ENCODE measurements at places on chromosomes 12 and 14.

DNA sequence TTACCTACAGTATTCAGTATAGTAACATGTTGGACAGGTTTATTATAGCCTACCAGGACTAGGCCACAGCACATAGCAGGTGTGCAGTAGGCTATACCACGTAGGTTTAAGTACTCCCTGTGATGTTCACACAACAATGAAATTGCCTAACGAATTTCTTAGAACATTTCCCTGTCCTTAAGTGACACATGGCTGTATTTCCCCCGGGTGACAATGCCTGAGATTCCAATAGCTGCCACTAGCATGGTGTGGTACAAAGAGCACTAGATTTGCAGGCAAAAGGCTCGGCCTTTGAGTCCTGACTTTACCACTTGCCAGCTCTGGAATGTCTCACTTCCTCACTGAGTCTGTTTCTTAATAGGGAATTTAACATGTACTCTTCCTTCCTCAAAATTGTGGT is 19.7 kb downstream of the PTPN21 start:
- no peak for DNase-seq

- DNase-seq: no peak
These were observed 453.7 kb downstream of the VRK1 start for GRCh38 chr14:97250931-97251330.

DNA sequence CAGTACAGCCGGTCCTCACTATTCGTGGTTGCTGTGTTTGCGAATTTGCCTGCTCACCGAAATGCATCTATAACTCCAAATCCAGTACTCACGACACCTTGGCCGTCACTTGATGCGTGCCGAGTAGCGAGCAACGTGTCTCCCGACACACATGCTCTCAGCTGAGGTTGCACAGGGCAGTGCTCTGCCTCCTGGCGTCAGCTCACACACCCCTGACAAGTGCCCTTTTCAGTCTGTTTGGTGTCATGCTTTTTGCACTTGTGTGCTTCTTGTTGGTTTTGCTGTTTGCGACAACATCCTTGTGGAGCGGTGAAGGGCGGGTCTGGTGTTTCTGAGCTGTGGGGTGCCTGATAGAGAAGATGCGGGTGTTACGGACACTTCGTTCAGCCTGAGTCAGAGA is 110.4 kb upstream of the RFLNA start:
- no peak for DNase-seq

- peak; percentile 52 for DNase-seq
These were observed 57.3 kb downstream of the FLRT2 start for GRCh38 chr14:85587151-85587711.

DNA sequence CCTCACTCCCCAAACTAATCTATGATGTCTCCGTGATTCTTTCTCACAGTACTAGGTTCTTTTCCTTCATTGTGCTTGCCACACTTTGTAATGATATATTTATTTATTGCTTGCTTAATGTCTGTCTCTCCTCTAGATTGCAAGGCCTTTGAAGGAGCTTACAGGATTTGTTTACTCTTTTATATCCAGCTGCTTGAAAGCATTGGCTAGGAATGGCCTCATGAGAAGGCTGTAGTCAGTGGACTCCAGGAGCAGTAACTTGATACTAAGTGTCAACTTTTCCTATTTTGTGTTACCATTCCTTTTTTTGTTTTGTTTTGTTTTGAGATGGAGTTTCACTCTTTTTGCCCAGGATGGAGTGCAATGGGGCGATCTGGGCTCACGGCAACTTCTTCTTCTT is 7.3 kb upstream of the FAM234B start:
- no peak for DNase-seq

DNA sequence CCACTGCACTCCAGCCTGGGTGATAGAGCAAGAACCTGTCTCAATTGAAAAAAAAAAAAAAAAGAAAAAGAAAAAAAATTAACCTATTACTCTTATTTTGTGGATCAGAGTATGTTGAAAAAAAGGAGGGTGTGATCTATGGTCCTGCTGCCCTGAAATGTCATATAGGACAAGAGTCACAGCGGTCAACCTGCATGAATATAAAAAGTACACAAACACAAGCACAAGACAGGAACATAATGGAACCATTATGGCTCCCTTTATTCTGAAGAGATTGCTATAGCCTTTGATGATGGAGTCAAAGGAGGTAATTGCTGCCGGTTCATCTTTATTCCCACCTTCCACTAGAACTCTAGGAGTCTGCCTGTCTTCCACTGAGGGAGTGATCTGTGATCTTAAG is 96.9 kb downstream of the NTN4 start:
- DNase-seq: no peak

GRCh38 chr12:6914246-6914946 is at the start of gene ENO2:
ENO2 (plus strand) TSS chr12:6914580; CDS start chr12:6915833, 1,253 bp downstream.
- peak; percentile 93 for DNase-seq

DNA sequence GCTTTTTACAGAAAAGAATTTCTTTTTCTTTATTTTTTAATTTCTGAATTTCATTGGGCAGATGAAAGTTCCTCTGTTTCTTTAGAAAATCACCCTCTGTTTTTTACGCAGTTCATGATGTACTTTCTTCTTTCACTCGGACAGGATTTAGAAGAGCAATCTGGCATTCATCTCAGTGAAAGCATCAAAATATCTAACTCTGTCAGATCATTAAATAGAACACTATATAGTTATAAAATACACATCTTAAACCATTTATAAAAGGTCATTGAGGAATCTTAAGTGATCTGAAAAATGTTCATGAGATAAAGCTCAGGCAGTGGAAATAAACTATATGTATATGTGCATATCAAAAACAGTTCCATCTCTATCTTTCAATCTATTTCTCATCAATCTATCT is 3.9 kb downstream of the IFNG-AS1 start:
- no peak for DNase-seq

DNA sequence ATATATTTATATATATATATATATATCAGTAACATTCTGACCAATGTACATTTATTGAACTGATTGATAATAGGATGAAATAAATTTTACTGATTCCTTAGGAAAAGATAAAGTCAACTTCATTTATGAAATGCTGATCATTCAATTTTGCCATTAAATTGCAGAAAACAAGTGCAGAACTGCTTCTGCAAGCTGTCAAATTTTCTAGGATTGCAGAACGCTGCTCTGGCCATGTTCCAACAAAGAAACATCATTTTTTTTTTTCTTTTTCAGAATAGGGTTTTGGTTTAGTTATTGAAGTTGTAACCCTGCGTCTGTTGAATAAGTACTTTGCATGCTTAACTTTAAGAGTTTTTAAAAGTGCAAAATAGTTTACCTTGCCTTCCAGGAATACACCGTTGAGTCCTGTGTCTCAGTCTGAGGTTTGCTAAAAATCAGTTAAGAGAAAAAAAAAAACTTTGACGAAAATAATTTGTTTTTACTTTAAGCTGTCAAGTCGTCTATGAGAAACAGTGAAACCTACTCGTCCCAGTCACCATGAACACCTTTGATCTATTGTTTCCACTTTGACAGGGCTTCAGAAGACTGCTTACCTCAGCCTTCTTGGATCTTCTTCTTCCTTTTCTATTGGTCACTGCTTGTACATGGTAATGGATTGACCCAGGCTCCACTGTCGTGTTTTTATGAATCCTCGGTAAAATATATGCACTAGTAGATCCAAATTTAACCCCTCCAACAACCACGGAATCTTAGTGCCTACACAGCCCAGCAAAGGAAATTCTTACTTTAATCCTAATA is at the start of gene KERA:
KERA (minus strand) TSS at position 657 of the 798 bp plus-strand sequence. CDS start 1,743 bp downstream, outside the sequence.
- no peak for DNase-seq

DNA sequence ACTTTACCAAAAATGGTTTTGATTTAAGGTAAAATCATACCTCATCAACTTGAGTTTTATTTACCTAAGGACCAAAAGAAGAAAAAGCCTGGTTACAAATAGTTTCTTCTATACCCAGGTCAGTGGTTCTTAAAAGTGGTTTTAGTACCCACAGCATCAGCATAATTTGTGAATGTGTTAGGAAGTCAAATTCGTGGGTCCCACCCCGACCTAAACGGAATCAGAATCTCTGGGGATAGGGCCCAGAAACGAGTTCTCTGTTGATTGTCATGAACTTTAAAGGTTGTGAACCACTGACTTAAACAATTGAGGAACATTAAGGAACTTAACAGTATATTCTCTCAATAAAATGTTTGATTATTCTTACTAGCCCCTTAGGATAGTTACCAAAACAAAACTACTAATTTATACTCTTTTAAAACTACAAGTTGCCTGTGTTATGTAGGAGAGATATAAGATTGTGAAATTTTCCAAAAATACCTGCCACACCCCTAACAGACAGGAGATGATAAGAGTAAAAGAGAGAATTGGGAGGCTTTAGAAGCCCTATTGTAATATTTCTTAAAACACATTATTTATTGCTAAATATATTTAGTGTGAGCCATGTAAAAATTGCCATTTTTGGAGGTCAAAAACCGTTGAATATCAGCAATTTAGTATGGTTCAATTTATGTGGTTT is 669 bp upstream of the SLC25A21 start:
- DNase-seq: no peak

GRCh38 chr12:57806677-57807076 is 11.9 kb downstream of the AVIL start:
- DNase-seq: no peak

- no peak for DNase-seq
These were observed 30.7 kb upstream of the SLC17A8 start for GRCh38 chr12:100326208-100326607.

DNA sequence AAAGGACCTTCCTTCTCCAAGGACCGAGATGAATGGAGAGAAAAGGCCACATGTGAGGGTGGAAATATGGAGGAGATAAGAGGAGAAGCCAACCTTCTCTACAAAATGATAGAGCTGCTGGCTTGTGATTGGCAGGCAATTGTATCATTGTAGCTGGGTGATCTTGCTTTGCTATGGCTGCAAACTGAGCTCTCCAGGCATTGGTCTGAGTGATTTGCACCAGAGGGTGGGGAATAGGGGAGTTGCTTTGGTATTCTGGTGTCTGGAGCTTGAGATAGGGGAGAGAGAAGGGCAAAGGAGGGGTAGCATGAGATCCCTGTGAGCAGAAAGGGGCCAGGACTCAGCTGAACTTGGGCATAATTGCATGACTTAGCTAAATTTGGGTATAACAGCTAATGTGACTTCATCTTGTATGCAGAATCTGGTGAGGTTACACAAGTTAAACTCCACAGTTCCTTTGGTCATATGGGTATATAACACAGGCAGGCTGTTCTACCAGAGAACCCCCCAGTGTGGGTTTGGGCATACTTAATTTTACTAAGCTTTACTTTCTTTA is 72.0 kb downstream of the FOS start:
- DNase-seq: no peak

DNA sequence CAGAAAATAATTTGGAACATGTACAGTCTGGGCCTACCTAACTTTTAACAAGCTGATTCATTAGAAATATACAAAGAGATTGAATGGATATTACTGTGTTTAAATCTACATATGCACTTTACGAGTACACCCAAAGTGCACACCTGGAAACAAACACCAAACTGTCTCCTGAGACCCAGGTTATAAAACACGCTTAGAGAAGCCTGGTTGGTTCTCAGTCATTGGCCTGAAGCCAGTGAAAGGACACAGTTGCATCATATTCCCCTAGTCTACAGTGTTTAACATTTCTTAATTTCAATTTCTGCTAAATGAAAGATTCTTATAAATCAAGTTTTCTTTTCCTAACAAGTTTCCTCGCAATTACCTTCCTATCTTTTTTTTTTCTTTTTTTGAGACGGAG is 209.5 kb downstream of the FBXL14 start:
- no peak for DNase-seq

Measured in urothelium cell line (cell line).